Endodermal cell (in vitro differentiated cells): ENCODE measurements at places on chromosomes 16 and 17.

DNA sequence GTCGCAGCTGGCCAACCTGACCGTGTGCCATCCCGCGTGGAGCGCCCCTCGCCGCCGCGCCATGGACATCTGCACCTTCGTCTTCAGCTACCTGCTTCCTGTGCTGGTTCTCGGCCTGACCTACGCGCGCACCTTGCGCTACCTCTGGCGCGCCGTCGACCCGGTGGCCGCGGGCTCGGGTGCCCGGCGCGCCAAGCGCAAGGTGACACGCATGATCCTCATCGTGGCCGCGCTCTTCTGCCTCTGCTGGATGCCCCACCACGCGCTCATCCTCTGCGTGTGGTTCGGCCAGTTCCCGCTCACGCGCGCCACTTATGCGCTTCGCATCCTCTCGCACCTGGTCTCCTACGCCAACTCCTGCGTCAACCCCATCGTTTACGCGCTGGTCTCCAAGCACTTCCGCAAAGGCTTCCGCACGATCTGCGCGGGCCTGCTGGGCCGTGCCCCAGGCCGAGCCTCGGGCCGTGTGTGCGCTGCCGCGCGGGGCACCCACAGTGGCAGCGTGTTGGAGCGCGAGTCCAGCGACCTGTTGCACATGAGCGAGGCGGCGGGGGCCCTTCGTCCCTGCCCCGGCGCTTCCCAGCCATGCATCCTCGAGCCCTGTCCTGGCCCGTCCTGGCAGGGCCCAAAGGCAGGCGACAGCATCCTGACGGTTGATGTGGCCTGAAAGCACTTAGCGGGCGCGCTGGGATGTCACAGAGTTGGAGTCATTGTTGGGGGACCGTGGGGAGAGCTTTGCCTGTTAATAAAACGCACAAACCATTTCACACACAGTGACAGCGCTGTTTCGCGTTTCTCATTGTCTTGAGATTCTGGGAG is 2.0 kb upstream of the ZACN start:
- peak; percentile 85 for DNase-seq

- DNase-seq = peak; percentile 53
Observed at GRCh38 chr17:8698162-8698971, 46.3 kb downstream of the CCDC42 start.

DNA sequence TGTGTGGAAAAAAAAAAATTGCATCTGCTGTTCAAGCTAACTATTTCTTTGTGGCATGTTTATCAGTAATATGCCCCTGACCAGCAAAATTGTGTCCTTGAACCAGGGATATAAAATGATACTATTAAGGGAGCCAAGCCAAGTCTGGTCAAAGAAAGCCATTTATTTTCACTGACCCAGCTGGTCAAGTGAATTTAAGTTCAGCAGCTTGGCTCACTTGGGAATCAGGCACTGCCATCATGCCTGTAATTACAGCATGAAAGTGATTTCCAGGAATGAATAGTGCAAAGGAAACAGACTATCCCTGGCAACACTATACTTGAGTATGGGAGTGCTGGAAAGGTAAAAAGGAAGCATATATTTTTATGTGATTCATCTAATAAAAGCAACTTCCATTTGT is 934.6 kb upstream of the CDH8 start:
- no peak for DNase-seq

- peak; percentile 63 for DNase-seq
Observed at GRCh38 chr16:81784072-81784795, 5.1 kb downstream of the PLCG2 start.

DNA sequence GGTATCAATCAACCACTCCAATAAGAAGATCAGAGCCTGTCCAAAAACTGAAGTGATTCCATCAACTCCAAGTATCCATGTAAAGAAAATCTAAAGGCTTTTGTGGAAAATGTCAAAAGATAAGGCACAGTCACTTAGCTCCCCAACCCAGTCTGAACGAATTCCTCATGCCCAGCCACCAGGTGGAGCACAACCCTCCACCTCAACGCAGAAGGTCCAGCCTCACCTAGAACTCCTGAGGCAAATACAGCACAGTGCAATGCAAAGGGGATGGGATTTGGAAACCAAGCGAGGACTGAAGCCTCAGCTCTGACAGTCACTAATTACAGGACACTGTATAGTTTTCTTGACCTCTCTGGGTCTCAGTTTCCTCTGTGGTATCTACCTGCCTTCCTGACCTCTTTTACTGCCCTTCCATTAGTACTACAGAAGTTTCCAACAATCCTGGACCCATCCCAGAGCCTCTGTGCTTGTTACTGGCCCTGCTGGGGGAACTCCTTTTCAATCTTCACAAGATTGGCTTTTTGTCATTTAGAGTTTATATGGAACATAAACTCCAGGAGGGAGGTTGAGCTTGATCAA is 2.0 kb downstream of the NCBP3 start:
- DNase-seq = peak; percentile 92

- no peak for DNase-seq
Observed at GRCh38 chr16:90020260-90020837, 1.1 kb upstream of the DBNDD1 start.

GRCh38 chr17:76200354-76200753 is 39.9 kb downstream of the RNF157 start:
- no peak for DNase-seq

DNA sequence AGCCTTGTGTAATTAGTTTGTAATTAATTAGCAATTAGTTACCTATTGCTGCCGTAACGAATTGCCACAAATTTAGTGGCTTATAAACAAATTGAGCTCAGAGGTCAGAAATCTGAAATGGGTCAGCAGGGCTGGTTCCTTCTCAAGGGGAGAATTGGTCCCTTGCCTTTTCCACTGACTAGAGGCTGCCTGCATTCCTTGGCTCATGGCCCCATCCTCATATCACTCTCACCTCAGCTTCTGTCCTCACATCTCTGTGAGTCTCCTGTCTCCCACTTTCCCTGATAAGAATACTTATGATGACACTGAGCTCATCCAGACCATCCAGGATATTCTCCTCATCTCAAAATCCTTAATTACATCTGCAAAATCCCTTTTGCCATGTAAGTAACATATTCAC is 31.0 kb upstream of the NGFR start:
- no peak for DNase-seq

DNA sequence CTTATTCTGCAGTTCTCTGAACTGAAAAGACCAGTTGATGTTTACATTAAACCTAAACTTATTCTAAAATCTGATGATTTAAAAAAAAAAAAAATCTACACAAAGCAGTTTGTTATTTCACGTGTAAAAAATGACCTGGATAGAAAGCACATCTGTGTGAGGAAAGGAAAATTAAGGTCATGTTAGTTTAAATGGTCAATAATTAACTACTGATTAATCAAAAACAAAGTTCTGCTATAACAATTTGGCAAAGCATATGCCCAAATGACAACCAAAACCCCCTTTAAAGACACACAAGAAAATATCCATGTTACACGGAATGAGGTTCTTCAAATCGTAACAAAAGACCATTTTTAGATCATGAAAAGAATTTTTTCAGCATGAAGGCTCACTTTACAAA is 30.4 kb downstream of the CACNG1 start:
- no peak for DNase-seq

DNA sequence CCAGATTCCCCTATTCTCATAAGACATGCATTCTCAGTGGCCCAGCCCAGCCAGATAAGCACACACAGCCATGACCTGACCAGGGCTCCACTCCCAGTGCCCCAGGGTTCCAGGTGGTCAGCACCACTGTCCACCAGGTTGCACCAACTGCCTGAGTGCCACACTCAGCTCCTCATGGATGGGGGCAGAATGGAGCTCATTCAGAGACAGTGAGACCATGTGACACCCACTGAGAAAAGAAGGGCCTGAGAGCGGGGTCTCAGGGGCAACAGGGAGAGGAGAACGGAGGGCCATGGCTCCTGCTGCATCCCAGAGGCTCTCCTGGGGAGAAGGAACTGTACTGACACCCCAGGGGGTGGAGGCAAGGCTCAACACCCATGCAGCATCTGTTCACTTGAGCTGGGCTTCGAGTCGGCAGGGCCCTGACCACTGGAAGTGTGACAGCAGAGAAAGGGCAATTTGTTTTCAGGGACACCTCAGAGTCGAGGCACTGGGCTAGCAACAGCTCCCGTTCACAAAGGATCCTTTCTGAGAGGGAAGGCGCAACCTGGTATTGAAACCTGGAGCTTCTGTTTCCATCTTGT is 18.7 kb upstream of the SLC38A8 start:
- DNase-seq = no peak

GRCh38 chr16:57185446-57185944 is 344 bp downstream of the PSME3IP1 start:
- DNase-seq = no peak

GRCh38 chr16:17233318-17234002 is 237.3 kb downstream of the XYLT1 start:
- no peak for DNase-seq

DNA sequence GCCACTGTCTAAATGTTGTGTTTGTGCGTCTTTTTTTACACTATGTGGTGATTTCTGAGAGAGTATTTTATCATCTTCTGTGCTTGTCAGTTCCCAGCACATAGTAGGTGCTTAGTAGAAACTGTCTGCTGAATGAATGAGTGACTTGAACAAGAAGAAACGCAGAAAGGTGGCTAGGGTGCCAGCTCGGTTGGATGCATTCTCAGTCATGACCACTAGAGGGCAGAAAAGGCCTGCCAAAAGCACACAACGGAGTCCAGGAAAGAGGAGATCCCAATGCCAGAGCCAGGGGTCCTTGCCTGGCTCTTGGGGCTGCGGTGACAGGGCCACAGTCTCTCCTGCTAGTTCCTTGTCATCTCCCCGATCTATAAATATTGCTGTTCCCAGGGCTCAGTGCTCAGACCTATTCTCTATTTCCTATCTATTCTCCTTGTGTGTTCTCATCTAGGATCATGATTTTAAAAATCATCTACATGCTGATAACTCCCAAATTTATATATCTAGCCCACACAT is 57.3 kb upstream of the CCL1 start:
- peak; percentile 97 for DNase-seq

DNA sequence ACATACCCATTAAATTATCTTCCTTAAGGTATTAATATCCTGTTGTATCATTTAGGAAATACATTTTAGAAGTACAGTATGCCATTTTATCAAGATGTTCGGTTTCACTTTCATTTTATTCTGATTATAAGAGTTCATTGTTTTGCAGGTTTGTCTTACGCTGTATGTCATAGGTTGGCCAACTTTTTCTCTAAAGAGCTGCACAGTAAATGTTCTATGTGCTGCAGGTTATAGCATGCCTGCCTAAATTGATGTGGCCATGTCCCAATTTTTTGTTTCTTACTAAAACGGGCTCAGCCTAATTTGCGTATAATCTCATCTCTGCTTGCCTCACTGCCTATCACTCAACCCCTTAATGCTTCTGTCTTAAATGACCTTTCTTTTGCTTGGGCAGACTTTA is 126.4 kb downstream of the USP22 start:
- DNase-seq = no peak

DNA sequence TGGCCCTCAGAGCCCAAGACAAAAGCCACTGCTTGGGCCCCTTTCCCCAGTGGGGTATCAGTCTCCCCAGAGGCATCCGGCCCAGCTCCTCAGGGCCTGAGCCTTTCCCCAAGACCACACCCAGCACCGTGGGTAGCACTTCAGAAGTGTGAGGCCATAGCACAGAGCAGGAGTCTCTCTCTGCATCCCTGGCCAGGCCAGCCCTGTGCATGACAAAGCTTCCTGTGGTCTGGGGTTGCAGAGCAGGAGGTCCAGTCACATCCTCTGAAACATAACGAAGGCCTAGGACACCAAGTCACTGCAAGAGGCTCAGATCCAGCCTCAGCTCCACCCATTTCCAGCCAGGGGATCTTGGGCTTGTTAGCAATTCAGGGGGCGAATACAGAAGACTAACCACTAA is 56.8 kb upstream of the ZNF423 start:
- DNase-seq = peak; percentile 58

DNA sequence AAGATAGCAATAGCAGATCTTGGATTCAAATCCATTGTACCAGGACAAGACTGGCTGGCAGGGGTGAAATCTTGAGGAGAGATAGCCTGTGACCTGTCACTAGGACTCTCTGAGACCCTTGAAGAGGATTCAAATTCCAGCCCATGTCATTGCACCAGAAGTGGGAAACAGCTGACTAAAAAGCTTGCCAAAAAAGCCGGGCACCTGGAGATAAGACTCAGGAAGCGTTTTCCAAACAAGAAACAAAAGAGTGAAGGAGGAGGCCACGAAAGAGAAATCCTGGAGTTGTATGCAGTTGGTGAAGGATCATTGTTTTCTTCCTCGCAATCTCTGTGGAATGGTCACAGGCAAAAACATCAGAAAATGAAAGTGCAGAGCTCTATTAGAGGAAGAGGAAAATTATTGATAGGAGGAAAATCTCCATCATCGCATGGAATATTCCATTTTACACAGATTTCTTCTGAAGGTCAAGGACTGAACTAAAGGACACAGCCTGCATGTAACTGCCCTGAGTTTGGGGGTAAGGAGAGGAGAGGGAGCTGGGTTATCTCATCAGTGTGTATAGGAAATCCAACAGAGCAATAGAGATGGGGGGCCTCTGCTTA is 9.0 kb upstream of the WSB1 start:
- DNase-seq = peak; percentile 39

- DNase-seq = peak; percentile 88
Observed at GRCh38 chr17:11644265-11645212, 46.3 kb downstream of the DNAH9 start.

DNA sequence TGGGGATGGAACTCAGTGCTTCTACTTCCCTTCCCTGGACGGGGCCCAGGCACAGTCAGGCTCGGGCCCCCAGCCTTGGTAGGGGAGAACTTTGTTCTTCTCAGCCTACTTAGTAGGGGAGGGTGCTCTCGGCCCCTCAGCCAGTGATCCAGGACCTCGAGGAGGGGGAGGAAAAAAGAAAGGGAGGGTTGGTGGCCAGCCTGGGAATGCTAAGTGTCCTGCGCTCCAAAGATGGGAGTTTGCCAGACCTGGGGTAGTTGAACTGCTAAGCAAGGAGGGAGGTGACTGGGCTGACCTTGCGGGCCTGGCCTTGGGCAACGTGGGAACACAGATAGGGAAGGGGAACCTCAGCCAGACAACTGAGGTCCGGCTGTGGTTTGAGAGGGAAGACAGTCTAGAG is 12.2 kb downstream of the ADGRG1 start:
- DNase-seq = no peak

DNA sequence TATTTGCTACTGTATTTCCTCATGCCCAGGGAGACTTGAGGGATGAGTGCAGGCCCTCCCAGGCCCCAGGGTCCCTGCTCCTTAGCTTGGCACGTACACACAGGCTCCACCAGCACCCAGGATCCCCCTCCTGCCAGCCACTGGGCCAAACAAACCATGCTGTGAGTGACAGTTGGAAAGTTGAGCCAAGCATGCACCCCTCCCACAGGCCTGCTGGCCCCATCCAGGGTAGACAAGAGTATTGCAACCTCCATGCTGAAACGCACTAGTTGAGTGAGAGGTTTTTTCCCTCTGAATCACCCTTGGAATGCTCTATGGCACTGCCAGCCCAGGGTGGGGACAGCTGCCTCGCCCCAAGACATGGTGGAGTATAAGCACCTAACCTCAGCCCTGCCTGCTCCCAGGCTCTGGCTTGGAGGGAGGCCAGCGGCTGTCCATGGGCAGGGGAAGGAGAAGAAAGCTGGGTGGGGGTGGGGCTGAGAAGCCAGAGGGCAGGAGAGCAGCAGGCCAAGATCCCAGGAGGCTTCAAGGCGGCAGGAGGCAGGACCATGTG is 49.6 kb downstream of the PITPNM3 start:
- DNase-seq = peak; percentile 39

GRCh38 chr16:25265968-25266367 is 8.3 kb upstream of the ZKSCAN2 start:
- no peak for DNase-seq
